ENCODE measurements at places on chromosomes 2 and 18. TPM values are rescaled to one million over a fixed set of nuclear protein-coding genes. Genes with fewer than 3 reads are reported as not detected.
A peak's percentile ranks its signal among the peaks of the same experiment; 100 is the strongest.

DNA sequence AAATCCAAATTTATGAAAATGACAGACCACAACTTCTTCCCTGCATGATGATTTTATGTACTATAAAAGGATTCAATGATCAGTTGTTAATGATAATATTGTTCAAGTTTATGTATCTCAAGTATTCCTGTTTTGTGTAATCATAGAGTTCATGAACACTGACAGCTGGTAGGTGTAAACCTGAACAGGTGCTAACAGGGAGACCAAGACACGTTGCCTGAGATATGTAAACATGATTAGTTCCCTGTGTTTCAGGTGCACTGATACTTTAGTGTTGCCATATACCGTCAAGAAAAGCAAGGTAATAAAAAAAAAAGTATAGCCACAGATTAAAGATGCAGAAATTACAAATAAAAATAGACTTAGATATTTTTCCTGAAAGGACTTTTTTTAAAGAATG, 131.8 kb downstream of the BAZ2B start:
- H3K27me3 ChIP-seq, result no peaks in the 10 kb centered on the region
- no peaks in the 10 kb centered on the region for H3K36me3 ChIP-seq
- no peak for DNase-seq
- H3K4me1 ChIP-seq, result no peaks in the 10 kb centered on the region
- H3K27ac ChIP-seq, result no peak overlapping the region

DNA sequence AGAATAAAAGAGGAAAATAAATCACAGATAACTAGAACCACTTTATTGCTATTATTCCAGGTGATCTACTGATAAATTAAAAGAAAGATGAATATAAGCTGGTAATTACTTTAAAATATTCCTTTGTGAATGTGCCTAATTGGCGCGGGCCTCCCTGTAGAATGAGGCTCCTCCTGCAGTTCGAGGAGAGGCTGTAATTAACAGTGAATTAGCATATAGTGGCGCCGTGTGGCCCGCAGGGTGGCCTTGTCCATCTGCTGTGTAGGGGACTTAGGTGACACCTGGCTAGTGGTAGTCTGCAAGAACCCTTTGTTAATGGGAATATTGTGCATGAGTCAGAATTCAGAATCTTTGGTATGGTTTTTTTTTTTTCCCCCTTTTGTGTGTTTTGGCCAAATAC, 119.8 kb downstream of the AGAP1 start:
- H3K27ac ChIP-seq, result no peak overlapping the region
- H3K4me1 ChIP-seq, result peaks cover 41% of the 10 kb centered on the region
- H3K36me3 ChIP-seq, result no peaks in the 10 kb centered on the region
- DNase-seq, result no peak
- H3K27me3 ChIP-seq, result no peaks in the 10 kb centered on the region

ARHGAP15 gene
- total RNA-seq, result not detected

- peak; percentile 53 for DNase-seq
- peaks cover under 1% of the 10 kb centered on the region for H3K4me1 ChIP-seq
- H3K36me3 ChIP-seq, result no peaks in the 10 kb centered on the region
- H3K27ac ChIP-seq, result peak within 1 kb of the TSS; percentile 68
- H3K4me3 ChIP-seq, result peak within 1 kb of the TSS; percentile 50
- no peaks in the 10 kb centered on the region for H3K27me3 ChIP-seq
These were observed at the start of gene DSC3 for GRCh38 chr18:31042406-31043181. DSC3 (minus strand) TSS chr18:31042742; CDS start chr18:31042660, 82 bp downstream.

GRCh38 chr2:128233790-128234395, 84.8 kb downstream of the HS6ST1 start:
- no peaks in the 10 kb centered on the region for H3K36me3 ChIP-seq
- 0 out of 2 replicates have a peak, but pooled peaks cover 6% of the 10 kb centered on the region for H3K27me3 ChIP-seq
- DNase-seq, result no peak
- peaks cover 27% of the 10 kb centered on the region for H3K4me1 ChIP-seq

MERTK gene
- not detected for total RNA-seq

DNA sequence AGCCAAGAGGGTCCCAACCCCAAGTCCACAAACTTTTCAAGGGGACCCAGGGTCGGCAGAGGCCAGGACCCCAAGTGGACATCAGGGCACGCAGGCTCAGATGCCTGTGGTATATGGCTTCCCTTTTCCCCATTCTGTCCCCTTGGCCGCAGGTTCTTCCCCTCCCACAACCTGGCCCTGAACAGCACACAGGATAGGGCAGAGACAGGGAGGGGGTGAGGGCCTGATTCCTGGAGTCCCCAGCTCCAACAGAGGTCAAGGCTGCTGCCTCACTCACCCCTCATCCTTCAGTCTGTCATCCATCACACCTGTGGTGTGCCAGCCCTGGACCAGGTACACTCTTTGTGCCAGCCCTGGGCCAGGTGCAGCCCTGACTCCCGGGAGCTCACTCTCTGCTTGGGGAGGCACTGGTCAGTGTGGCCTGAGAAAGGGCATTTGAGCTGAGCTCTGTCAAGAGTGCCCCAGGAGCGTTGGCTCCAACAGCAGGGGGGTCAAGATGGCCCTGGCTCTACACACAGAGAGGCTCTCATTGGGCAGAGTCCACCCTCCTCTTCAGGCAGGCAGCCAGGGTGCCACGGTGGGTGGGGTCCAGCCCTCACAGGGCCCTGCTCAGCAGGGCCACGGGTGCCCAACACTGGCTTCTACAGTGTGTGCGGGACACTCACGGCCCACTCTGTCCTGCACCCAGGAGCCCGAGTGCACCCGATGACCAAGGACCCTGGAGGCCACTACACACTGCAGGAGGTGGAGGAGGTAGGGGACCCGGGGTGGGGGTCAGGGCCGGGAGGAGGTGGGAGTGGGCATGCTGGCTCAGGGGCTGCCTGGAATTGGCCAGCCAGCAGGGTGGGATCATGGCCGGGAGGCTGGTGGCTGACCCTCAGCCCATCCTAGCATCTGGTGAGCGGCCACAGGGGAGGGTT, 1.6 kb downstream of the AGXT start:
- H3K4me1 ChIP-seq, result peaks cover 26% of the 10 kb centered on the region
- no peaks in the 10 kb centered on the region for H3K36me3 ChIP-seq
- no peak overlapping the region for H3K27ac ChIP-seq
- no peak overlapping the region for H3K4me3 ChIP-seq
- H3K27me3 ChIP-seq, result no peaks in the 10 kb centered on the region

SRD5A2 gene
- total RNA-seq, result not detected

GRCh38 chr2:111698743-111699554, 185.0 kb downstream of the ANAPC1 start:
- peak; percentile 95 for DNase-seq
- H3K4me3 ChIP-seq, result peak overlapping the region; percentile 9
- no peaks in the 10 kb centered on the region for H3K36me3 ChIP-seq

TRAK2 gene
- total RNA-seq, result 19.2 TPM

GRCh38 chr18:36627637-36628036, 201.2 kb downstream of the TPGS2 start:
- no peaks in the 10 kb centered on the region for H3K4me1 ChIP-seq
- no peak overlapping the region for H3K4me3 ChIP-seq
- DNase-seq, result no peak
- no peaks in the 10 kb centered on the region for H3K27me3 ChIP-seq
- no peaks in the 10 kb centered on the region for H3K36me3 ChIP-seq
- H3K27ac ChIP-seq, result no peak overlapping the region

DNA sequence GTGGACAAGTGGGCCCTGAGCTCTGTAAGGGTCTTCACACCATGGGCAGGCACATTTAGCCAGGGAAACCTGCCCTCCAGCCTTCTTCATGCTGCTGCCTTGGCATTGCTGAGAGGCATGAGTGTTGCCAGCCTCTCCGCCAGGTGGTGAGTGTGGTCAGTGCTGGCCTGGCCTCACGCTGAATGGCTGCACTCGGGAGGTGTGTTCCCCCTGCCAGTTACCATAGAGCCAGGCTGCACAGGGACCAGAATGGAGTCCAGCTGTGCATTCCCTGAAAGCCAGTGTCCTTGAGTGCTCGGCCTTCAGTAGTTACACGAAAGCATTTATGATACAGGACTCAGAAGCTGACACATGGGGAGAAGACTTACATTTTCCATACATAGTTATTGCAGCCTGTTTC, 139.7 kb downstream of the ATP9B start:
- no peak overlapping the region for H3K4me3 ChIP-seq
- peaks cover 9% of the 10 kb centered on the region for H3K36me3 ChIP-seq

KIF3C gene
- total RNA-seq, result 5.4 TPM

- no peaks in the 10 kb centered on the region for H3K27me3 ChIP-seq
- H3K27ac ChIP-seq, result no peak overlapping the region
- DNase-seq, result no peak
- peaks cover 20% of the 10 kb centered on the region for H3K4me1 ChIP-seq
These were observed 20.1 kb downstream of the CTDP1 start for GRCh38 chr18:79699653-79700052.

Measured in SJSA1 (cell line).